ENCODE measurements at places on chromosomes 1 and 21. TPM values are rescaled to one million over a fixed set of nuclear protein-coding genes. Genes with fewer than 3 reads are reported as not detected.

Gene TBX15
- polyA plus RNA-seq = 0.35 TPM

- no peak for DNase-seq
Observed at GRCh38 chr1:31712068-31712467, 8.3 kb upstream of the COL16A1 start.

Gene OLIG2
- not detected for polyA plus RNA-seq

GRCh38 chr1:7538033-7538432 is 233.1 kb upstream of the VAMP3 start:
- no peak for DNase-seq

GRCh38 chr1:68767941-68768340 is 271.1 kb upstream of the DEPDC1 start:
- no peak for DNase-seq

DNA sequence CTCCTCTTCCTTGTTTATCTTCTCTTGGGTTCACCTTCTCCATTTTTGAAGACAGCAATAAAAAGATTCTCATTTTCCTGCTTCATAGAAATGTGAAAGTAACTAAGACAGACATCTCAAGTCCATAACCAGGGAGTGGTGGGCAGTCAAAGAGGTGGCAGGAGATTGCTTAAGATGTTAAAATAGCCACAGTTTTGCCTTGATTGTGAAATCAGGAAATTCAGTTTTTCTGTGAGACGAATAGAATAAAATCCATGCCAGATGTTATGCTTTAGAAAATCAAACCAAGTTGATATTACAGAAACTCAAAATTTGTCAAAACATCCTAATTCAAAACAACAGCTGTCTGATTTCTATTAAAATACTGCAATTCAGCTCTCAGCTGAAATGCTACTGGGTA is 57.2 kb downstream of the TNN start:
- DNase-seq = no peak

Gene ANKRD35
- polyA plus RNA-seq = 1.9 TPM

Gene CNKSR1
- 15.4 TPM for polyA plus RNA-seq

DNA sequence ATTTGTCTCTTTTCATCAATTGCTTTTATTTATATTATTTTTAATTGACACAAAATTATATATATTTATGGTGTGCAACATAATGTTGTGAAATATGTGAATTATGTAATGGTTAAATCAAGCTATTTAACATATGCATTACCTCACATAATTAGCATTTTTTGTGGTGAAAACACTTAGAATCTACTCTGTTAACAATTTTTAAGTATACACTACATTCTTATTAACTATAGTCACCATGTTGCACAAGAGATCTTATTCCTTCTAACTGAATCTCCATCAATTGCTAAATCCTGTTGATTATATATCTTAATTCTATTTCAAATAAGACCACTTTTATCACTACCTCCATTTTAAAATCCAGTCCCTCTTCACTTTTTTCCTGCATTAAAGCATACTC is 42.5 kb downstream of the PLPPR5 start:
- DNase-seq = no peak

All from left kidney (tissue), 8 donors.